ENCODE measurements at places on chromosomes 1 and 21.

DNA sequence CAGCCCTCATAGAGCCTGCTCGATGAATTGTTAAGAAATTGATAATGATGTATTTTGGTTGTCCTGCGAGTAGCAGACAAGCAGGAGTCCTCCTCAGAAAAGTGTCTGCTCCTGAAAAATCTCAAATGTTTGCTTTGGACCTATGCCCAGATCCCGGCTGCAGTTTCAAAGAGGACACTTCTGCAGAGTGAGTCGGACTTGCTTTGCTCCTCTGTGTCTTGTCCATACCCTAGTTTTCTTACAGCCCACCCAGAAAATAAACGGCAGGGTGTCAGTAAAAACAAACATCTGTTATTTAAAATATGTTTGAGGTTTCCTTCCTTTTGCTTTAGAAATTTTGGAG lies 2.8 kb downstream of the S100A10 start:
- no peak for DNase-seq

GRCh38 chr1:53686091-53686964 lies 52.6 kb downstream of the GLIS1 start:
- DNase-seq = no peak

GRCh38 chr1:226222686-226223085 lies 778 bp upstream of the MIXL1 start:
- DNase-seq = no peak

GRCh38 chr21:29378832-29379231 lies 80.1 kb downstream of the BACH1 start:
- DNase-seq = no peak

Measured in stimulated activated CD4-positive, alpha-beta T cell treated with anti-CD3 and anti-CD28 coated beads, TNF-alpha, amount 100 ng/mL, for 4 hours (primary cell).